ENCODE measurements at places on chromosomes 11 and 22.

GRCh38 chr11:87187076-87187475, 149.3 kb downstream of the TMEM135 start:
- DNase-seq: no peak

- DNase-seq: no peak
Observed at GRCh38 chr11:57312511-57313021, 12.2 kb downstream of the TNKS1BP1 start.

GRCh38 chr11:3127706-3128355, 37.3 kb downstream of the OSBPL5 start:
- no peak for DNase-seq

DNA sequence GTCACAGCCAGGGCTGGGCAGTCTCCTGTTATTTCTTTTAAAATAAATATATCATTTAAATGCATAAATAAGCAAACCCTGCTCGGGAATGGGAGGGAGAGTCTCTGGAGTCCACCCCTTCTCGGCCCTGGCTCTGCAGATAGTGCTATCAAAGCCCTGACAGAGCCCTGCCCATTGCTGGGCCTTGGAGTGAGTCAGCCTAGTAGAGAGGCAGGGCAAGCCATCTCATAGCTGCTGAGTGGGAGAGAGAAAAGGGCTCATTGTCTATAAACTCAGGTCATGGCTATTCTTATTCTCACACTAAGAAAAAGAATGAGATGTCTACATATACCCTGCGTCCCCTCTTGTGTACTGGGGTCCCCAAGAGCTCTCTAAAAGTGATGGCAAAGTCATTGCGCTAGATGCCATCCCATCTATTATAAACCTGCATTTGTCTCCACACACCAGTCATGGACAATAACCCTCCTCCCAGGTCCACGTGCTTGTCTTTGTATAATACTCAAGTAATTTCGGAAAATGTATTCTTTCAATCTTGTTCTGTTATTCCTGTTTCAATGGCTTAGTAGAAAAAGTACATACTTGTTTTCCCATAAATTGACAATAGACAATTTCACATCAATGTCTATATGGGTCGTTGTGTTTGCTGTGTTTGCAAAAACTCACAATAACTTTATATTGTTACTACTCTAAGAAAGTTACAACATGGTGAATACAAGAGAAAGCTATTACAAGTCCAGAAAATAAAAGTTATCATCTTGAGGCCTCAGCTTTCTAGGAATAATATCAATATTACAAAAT, 13.4 kb downstream of the OR51B4 start:
- no peak for DNase-seq

GRCh38 chr11:131601586-131601985, 231.2 kb downstream of the NTM start:
- no peak for DNase-seq

DNA sequence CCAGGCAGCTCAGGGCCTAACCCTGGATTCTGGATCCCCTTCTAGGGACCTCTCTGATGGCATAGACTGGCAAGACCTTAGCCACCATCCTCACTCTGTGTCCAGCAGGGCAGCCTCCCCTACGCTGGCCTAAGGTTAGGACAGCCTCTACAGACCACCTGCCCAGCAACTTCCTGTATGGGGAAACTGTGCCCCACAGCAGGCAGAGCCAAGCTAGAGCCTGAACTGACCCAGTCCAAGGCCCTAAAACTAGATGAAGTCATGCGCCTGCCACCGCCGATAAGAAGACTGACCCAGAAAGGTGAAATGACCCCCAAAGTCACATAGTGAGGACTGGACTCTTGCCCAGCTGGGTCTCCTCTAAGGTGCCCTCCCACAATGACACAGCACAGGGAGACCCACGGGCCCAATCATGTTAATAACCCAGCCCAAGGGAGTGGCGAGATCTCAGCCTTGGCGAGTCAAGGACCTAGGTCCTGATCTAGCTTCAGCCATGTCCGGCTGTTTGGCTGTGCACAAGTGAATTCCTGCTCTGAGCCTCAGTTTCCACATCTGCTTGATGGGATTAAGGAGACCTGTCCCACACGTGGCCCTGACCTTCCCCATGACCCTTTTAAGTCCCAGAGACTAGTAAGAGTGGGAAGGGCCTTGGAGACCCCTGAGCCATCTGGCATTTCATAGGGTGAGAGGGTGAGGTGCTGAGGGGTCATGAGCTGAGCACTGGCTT, 17.6 kb downstream of the STARD10 start:
- DNase-seq: no peak

DNA sequence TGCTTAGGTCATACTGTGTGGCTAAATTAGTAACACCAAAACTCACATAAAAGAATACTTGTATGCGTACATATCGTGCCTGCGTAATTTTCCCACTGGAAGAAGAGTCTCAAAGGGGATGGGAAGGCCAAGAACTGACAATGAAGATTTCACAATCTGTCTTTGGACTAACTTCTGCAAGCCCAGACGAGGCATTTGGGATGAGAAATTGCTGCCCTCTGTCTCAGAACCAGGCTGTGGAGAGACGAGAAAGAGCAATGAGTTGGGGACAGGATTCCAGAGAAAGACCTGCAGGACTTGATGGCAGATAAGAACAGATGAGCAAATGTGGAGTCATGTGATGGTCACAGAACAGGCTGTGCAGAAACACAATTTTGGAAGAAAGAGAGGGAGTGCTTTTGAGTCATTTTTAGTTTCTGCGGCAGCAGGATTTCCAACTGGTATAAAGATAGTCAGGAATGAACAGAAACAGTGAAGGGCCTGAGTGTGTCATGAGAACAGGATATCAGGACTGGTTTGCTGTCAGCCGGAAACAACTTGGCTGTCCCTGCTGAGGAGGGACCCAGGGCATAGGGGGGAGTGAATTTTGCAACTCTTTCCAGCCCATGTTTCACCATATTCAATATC, 82.7 kb upstream of the CTSC start:
- DNase-seq: no peak
